Activated CD4-positive, alpha-beta T cell treated with anti-CD3 and anti-CD28 coated beads, Interleukin-2, amount 50 U/mL, for 24 hours (primary cell): ENCODE measurements at places on chromosomes 2 and 18.

DNA sequence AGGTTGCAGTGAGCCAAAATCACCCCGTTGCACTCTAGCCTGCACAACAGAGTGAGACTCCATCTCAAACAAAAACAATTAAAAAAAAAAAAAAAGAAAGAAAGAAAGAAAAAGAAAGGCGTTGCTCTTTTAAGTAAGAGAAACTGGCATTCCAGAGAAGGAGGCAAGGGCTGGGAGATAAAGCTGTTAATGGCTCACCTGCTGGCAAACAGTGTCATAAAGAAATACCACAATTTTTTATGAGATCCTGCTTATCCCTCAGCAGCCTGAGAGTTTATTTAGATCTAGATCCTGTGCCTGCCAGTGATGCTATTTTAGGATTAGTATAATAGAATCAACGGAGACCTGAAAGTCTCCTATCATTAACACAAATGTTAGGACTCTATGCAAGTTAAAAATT lies 16.3 kb downstream of the SLC19A3 start:
- DNase-seq, result no peak

- DNase-seq, result no peak
Observed at GRCh38 chr18:56066524-56067213, 478.7 kb upstream of the TCF4 start.

DNA sequence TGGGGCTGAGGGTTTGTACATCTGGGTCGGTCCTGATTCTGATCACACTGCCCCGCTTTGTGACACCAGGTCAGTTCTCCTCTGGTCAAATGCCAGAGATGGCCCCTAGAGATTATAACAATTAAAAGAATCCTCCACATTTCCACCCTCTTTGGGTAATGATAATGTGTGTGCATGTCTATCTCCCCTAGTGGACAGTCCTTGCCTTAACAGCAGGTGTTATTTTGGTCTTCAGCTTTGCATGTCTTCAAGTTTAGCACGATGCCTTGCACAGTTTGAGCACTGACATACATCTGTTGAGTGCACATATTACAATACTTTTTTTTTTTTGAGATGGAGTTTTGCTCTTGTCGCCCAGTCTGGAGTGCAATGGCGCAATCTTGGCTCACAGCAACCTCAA lies 25.7 kb upstream of the COX7A2L start:
- DNase-seq, result no peak

GRCh38 chr2:168272225-168272624 lies 24.8 kb upstream of the STK39 start:
- no peak for DNase-seq

GRCh38 chr18:11497585-11497984 lies 111.8 kb upstream of the SLC35G4 start:
- no peak for DNase-seq

- no peak for DNase-seq
Observed at GRCh38 chr2:98572676-98573075, 35.6 kb downstream of the COA5 start.

DNA sequence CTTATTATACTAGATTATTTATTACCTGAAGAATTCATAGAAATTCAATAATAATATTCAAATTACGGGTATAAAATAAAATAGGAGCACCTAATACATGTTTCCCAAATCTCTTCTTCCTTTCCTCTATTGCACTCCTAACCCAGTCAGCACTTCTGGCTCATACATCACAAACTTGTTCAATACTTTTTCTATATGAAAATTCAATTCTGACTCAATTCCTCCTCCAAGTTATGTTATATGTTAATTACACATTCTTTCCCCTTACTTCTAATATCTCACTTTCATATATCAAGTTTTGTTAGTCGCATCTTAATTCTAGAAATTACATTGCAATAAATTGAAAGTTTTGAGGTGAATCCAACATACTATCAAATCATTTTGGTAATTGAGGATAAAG lies 17.9 kb upstream of the COL3A1 start:
- no peak for DNase-seq

DNA sequence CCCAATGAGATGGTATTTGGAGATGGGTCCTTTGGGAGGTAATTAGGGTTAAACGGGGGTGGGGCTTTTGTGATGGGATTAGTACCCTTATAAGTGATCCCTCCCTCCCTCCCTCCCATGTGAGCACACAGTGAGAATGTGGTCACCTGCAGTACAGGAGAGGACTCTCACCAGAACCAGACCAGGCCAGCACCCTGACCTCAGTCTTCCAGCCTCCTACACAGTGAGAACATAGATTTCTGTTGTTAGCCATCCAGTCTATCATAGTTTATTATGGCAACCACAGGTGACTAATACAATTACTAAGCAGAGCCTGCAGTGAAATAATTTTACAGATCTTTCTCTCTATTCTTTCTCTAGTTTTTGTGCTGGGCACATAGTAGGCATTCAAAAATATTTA lies 137.7 kb upstream of the PKDCC start:
- DNase-seq, result no peak

GRCh38 chr2:240287011-240287410 lies 146.6 kb upstream of the OTOS start:
- DNase-seq, result no peak

GRCh38 chr18:74790451-74790850 lies 192.8 kb downstream of the ZNF407 start:
- DNase-seq, result no peak

DNA sequence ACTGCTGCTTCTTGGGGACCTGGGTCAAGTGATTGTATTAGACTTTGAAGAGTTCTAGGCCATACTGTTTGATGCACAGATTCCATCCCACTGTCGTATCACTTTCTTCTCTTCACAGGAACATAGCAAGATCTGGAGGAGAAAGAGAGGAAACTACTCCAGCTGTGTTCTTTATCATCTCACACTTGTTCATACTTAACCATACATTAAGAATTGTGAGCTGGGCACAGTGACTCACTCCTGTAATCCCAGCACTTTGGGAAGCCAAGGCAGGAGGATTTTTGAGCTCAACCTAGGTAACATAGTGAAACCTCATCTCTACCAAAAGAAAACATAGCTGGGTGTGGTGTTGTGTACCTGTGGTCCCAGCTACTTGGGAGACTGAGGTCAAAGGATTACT lies 111.7 kb downstream of the PARD3B start:
- DNase-seq, result no peak

DNA sequence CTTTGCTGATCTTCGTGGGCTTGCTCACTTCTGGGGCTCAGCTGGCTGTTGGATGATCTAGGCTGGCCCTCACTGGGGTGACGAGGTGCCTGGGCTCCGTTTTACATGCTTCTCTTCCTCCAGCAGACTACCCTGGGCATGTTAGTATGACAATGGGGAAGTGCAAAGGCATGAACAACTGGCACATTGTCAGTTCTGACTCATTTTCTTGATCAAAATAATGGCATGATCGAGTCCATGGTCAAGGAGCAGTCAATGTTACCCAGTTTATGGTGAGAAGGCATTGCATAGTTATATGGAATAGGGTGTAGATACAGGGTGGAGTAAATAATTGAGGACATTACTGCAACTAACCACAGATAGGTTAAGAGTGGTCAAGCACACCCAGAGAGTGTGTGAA lies 10.0 kb upstream of the UPP2 start:
- no peak for DNase-seq

DNA sequence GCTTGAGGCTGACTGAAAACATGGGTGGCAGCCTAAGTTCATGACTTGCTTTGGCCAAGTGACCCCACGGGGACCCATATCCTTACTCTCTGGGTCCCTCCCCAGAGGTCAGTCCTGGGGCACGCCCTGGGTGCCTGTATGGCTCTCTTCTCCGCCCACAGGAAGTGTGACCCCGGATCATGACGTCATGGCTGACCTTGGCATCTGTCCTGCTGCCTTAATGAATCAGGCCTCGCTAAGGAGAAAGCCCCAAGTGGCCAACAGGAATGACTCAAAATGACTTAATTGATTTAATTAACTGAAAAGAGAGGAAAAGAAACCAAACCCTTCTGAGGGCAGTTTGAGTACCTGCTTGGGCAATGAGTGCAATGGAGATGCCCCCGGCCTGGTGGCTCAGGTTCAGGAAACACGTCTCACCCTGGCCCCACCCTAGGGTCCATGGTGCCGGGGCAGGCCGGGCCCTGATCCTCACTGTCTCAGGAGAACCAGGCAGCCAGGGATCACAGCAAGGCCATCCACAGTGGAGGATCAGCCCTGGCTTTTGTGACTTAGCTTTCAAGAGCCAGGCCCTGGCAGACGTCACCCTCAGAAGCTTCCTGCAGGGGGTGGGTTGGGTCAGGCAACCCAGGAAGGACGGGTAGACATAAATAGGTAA lies 112.0 kb downstream of the CYP26B1 start:
- DNase-seq, result no peak

- no peak for DNase-seq
Observed at GRCh38 chr2:238456970-238457926, 30.5 kb downstream of the ASB1 start.

- no peak for DNase-seq
Observed at GRCh38 chr2:98604547-98604946, 3.8 kb downstream of the COA5 start.

- DNase-seq, result no peak
Observed at GRCh38 chr18:31268985-31269406, 49.0 kb upstream of the DSG1 start.

- no peak for DNase-seq
Observed at GRCh38 chr2:32377928-32378327, 21.1 kb downstream of the BIRC6 start.

- no peak for DNase-seq
Observed at GRCh38 chr2:205579335-205579734, 103.0 kb upstream of the NRP2 start.

- no peak for DNase-seq
Observed at GRCh38 chr2:100778637-100779450, 41.1 kb upstream of the NPAS2 start.

- no peak for DNase-seq
Observed at GRCh38 chr2:42331569-42332284, 29.3 kb downstream of the COX7A2L start.

DNA sequence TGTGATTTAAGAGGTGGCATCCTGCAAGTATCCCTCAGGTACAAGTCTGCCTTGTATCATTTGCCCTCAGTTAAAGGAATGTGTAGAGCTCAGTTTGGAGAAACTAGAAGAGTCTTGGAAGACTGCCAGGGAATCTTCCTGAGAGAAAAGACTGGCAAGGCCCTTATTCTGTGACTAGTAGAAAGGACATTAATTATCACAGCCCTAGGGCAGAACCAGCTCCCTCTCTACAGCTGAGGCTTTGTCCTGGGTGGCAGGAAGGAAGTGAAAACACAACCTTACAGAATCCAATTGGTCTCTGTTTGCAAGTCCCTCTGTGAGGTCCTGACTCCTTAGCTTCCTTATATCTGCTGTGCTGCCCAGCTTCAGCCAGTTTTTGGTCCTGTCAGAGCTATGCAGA lies 385.9 kb upstream of the CYRIA start:
- no peak for DNase-seq

DNA sequence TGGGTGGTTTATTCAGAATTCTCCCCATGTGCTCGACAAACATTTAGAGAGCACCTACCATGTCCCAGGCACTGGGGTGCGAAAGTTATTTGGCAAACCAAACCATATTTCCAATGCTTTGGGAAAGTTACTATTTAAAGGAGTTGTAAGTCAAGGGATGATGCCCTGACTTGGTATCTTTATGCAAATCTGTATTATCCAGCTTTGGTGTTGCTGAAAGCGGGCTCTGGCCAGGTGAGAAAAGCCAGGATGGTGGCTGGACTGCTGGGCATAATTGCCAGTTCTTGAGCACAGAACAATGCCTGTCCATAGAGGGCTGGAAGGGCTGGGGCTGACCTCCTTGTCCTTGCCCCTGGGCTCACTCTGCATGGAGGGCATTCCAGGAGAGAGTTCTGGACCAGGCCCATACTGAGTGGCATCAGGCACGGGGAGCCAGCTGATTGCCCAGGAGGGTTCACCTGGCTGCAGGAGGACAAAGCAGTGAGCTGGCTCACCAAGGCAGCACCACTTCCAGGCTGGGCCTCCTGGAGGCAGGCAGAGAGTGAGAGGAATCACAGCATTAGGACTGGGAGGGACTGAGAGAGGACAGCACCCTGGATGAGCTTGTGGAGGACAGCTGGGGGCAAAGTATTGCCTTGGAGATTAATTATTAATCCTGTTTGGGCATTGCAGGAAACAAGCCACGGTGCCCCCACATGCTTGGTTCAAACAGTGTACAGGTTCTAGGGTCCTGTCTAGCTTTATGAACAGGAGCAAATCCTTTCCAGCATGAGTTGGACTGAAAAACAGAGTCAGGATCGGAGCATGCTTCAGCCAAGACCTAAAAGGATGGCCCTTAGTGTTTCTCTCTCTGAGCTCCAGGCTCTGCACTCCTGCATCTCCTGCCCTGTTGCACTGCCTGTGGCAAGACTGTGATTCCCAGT lies 7.1 kb downstream of the KHK start:
- DNase-seq, result no peak

- no peak for DNase-seq
Observed at GRCh38 chr2:120291401-120292311, 39.0 kb downstream of the RALB start.

DNA sequence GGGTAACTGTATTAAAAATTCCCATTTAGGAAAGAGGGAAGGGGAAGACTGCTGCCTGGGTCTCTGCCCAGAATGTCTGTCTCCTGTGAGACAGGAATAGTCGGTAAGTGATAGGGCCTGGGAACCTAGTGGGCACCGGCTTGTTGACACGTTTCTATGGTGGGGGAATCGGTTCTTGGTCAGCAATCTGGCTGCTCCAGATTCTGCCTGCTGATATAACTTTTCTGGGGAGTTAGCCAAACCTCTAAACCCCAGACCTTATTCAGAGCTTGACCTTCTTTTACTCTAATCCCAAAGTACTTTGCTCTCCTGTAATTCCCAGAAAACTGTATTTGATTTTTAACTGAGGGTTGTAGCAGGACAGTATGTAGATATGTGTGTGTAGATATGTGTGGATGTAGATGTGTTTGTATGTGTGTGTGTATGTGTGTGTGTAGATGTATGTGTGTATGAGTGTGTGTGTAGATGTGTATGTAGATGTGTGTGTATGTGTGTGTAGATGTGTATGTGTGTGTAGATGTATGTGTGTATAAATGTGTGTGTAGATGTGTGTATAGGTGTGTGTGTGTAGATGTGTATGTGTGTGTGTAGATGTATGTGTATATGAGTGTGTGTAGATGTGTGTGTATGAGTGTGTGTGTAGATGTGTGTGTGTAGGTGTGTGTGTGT lies 61.8 kb upstream of the TXNDC2 start:
- no peak for DNase-seq

DNA sequence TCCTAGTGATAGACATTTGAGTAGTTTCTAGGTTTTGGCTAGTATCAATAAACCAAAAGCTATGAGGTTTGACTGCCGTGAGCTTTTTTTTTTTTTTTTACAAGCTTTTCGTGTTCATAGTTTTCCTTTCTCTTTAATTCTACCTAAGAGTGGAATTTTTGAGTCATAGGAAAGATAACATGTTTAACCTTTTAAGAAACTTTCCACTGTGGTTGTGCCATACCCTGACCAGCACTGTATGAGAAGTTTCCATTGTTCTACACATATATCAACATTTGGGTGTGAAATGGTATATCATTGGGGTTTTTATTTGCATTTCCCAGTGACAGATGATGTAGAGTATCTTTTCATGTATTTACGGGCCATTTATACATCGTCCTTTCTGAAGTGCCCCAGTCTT lies 31.7 kb downstream of the UBE2F start:
- DNase-seq, result peak; percentile 48
